ENCODE measurements at places on chromosomes 11 and 22.

DNA sequence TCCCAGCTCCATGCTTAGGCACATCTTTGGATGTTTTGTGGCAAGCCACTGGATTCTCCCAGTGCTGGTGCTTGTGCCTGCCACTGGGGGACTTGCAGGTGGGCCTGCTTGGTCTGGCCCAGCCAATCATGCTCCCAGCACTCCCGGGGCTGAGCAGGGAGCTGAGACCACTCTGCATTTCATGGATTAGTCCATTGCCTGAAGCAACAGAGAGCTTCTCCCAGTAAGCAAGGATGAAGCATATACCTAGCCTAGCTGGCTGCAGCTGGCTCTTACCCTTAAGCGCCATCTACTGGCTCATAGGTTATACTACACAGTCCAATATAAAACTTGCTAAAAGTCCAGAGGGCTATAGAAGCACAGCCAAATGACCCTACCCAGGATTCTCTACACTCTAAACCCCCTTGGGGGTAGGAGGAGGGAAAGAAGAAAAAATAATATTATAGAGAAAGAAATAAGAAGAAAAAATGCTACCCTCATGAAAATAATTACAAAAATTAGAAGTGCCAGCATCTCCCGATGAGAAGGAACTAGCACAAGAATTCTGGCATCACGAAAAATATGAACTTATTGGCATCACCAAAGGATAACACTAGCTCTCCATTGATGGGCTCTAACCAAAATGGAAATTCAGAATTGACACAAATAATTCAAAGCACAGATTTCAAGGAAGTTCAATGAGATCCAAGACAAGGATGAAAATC lies 275.3 kb downstream of the C11orf87 start:
- peak; percentile 18 for DNase-seq

DNA sequence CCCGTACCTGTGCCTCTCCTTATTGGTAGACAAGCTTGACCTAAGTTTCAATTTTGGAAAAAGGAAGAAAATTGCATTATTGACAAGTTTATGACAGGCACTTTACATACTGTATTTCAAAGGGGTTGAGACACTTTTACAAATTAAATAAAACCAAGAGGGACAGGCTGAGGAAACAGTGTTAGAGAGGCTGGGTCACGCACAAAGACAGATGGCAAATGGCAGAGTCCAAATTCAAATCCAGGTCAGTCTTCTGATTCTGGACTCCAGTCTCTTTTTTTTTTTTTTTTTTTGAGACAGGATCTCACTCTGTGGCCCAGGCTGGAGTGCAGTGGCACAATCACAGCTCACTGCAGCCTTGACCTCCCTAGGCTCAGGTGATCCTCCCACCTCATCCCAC lies 10.1 kb downstream of the TRIM66 start:
- no peak for DNase-seq

DNA sequence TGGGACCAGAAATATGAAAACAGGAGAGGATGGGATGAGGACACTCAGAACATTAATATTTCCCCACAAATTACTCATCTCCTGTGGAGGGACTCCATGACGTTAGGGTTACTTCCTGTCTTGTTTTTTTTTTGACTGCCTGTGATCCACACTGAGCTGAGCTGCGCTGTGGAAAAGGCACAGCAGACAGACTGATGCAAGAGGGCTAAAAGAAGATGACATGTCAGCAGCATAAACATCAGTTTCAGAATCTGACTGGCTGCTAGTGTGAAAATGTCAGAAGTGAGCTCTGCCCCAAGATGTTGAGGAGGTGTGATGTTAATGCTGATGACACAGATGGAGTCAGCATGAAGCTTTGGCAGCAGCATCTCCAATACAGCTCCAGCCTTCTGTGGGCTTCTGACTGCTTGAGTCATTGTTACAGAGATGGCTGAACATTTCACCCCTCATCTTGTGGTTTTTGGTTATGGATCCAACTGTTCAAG lies 286.8 kb downstream of the BLID start:
- no peak for DNase-seq

GRCh38 chr11:119204066-119204465 lies 2.1 kb upstream of the CBL start:
- no peak for DNase-seq

GRCh38 chr11:89436071-89436470 lies 55.1 kb downstream of the NOX4 start:
- no peak for DNase-seq
